CD4-positive, alpha-beta T cell (primary cell): ENCODE measurements at places on chromosomes 11 and 22. TPM values are rescaled to one million over a fixed set of nuclear protein-coding genes. Genes with fewer than 3 reads are reported as not detected.

- no peak for DNase-seq
These were observed 95.2 kb upstream of the ANO1 start for GRCh38 chr11:69982690-69983570.

- no peak for DNase-seq
These were observed 1133.4 kb upstream of the CCDC90B start for GRCh38 chr11:84419616-84420015.

DNA sequence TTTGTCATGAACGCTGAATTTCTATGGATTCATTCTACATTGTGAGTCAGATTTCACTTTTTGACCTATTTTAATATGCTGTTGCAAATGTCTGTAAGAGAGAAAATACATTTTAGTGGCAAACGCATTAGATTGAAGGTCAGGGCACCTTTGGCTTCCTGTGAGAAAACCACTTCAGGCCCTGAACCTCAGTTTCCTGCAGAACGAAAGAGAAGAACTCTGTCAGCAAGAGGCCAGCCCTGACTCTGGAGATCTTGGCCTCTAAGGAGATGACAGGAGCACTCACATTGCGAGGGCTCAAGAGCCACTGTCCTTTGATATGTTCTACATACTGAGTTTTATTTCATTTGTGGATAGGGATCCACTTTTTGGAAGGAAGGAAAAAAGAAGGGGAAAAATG, 83.6 kb downstream of the KCNJ1 start:
- DNase-seq: no peak

- peak; percentile 86 for DNase-seq
These were observed 15.3 kb downstream of the IL10RA start for GRCh38 chr11:118001494-118001971.

Gene OR51E2
- not detected for total RNA-seq

Gene MPZL2
- total RNA-seq: 0.95 TPM
